ENCODE measurements at places on chromosomes 2 and 18. TPM values are rescaled to one million over a fixed set of nuclear protein-coding genes. Genes with fewer than 3 reads are reported as not detected.
A peak's percentile ranks its signal among the peaks of the same experiment; 100 is the strongest.

- DNase-seq: no peak
- H3K27me3 ChIP-seq: no peaks in the 10 kb centered on the region
These were observed 65.9 kb downstream of the NBEAL1 start for GRCh38 chr2:203080447-203081045.

- no peaks in the 10 kb centered on the region for H3K4me1 ChIP-seq
- DNase-seq: no peak
- H3K4me3 ChIP-seq: no peak overlapping the region
- no peaks in the 10 kb centered on the region for H3K27me3 ChIP-seq
- no peaks in the 10 kb centered on the region for H3K36me3 ChIP-seq
These were observed 7.8 kb upstream of the ZNF532 start for GRCh38 chr18:58856881-58857280.

RALB gene
- 111 TPM for polyA plus RNA-seq

GRCh38 chr2:27959496-27959895 is 69.0 kb downstream of the BABAM2 start:
- H3K27me3 ChIP-seq: no peaks in the 10 kb centered on the region
- no peaks in the 10 kb centered on the region for H3K36me3 ChIP-seq
- peak overlapping the region; percentile 67 for H3K27ac ChIP-seq
- no peak overlapping the region for H3K4me3 ChIP-seq
- H3K4me1 ChIP-seq: peaks cover 32% of the 10 kb centered on the region

DNA sequence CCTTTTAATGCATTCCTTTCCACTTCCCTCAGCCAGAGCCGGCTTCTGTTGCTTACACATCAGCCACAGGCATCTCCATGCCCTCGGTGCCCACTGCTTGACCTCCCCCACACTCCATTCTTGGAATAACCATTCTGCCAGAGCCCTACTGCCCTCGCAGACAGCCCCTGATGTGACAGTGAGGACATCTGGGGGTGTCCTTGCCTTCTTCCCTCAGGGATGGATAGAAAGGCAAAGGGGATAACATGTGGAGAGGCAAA is 6.4 kb upstream of the NPPC start:
- H3K27me3 ChIP-seq: peaks cover 4% of the 10 kb centered on the region
- H3K36me3 ChIP-seq: no peaks in the 10 kb centered on the region
- no peak overlapping the region for H3K4me3 ChIP-seq
- H3K27ac ChIP-seq: no peak overlapping the region
- H3K4me1 ChIP-seq: no peaks in the 10 kb centered on the region
- no peak for DNase-seq

DNA sequence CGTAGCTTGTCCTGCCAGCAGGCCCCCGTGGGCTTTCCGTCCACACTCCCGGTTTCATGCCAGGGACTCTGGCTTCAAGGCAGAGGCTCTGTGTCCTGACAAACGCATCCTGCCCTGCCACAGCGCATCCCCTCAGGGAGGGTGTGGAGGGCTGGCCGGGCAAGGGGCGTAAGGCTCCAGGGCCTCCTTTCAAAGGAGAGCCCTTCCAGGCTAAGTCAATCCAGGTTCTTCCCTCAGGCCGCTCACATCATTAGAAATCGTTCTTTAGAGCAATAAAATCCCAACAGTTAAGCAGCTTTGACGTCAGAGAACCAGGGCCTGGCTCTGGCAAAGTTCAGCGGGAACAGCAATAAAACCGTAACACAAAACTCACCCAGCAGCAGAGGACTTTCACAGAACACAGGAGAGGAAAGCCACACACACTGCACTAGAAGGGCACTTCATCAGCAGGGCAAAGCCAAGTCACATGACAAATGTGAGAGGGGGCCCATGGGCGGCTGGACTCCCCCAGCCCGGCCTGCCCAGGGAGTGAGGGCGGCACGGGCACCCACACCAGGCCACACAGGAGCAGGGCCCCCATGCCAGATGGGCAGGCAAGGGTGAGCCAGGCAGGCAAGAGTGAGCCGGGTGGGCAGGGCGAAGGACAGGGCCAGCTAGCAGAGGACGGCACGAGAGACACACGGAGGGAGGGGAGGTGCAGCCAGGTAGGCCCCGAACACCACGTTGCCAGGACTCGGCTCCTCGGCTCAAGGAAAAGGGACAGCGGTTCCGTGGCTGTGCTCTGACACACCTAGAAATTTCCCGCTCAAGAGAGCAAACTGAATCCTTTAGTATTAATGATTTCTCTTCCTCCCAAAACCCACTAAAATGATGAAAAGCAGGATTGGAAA is 52.0 kb downstream of the HDAC4 start:
- no peak overlapping the region for H3K27ac ChIP-seq
- no peak for DNase-seq
- H3K36me3 ChIP-seq: no peaks in the 10 kb centered on the region
- H3K4me3 ChIP-seq: no peak overlapping the region
- H3K27me3 ChIP-seq: no peaks in the 10 kb centered on the region
- H3K4me1 ChIP-seq: no peaks in the 10 kb centered on the region

- H3K27me3 ChIP-seq: no peaks in the 10 kb centered on the region
- no peak overlapping the region for H3K4me3 ChIP-seq
- H3K4me1 ChIP-seq: peaks cover 5% of the 10 kb centered on the region
- no peak for DNase-seq
- H3K27ac ChIP-seq: no peak overlapping the region
These were observed 12.2 kb downstream of the TMEM177 start for GRCh38 chr2:119691189-119691588.
